Activated CD4-positive, CD25-positive, alpha-beta regulatory T cell (primary cell): ENCODE measurements at places on chromosomes 5 and 9.

- DNase-seq = no peak
These were observed 380.5 kb downstream of the SLCO4C1 start for GRCh38 chr5:101915554-101915953.

- no peak for DNase-seq
These were observed 48.2 kb upstream of the TLR4 start for GRCh38 chr9:117656002-117656401.

DNA sequence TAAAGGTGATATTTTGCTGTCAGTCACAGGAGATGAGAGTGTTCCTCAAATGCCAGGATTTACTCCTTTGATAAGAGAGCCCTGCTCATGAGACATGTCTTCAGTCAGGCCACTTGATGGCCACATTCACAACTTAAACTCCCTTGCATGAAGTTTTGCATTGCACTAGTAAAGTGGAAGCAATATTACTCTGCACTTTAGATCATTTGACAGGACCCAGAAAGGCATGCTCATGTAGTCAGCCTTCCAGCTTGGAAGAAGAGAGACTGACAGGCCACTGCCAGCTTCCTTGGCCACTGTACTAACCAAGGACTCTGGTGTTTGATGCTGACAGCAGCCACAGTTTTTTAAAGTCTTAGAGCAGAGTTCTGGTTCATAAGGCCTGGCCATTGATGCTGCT, 42.6 kb downstream of the NPR3 start:
- DNase-seq = no peak

DNA sequence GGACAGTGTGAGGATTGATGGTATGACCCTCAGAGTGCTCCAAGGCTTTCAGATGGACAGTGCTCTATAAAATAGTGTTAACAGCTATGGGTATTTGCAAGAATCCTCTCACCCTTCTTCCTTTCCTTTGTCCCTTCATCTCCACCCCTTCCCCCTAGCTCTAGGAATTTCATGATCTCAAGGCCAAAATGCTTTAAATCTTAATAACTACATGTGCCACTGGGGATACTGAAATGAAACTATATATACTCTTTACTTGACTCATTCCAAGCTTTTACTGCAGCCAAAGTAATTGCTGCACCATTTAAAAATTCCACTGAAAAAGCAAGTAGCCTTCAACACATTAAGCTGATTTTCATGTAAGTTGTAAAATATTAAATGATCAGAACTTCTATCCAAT, 361.6 kb upstream of the SLC30A5 start:
- no peak for DNase-seq

GRCh38 chr9:33227008-33227398, 13.0 kb upstream of the SPINK4 start:
- DNase-seq = no peak

DNA sequence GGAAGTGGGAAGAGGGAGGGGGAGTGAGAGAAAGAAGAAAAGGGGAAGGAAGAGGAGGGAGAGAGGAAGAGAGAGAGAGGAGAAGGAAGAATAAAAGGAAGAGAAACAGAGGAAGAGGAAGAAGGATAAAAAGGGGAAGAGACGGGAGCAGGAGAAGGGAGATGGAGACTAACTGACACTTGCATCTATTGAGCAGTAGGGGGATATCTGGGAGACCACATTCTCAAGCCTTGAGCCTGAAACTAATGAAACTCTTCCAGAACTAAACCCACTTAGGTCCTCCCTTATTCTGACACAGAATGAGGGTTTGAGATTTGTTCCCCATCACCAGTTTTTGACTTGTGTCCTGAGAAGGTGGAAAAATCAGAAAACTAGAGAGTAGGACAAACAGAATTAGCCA, 533.3 kb downstream of the CDH12 start:
- no peak for DNase-seq

DNA sequence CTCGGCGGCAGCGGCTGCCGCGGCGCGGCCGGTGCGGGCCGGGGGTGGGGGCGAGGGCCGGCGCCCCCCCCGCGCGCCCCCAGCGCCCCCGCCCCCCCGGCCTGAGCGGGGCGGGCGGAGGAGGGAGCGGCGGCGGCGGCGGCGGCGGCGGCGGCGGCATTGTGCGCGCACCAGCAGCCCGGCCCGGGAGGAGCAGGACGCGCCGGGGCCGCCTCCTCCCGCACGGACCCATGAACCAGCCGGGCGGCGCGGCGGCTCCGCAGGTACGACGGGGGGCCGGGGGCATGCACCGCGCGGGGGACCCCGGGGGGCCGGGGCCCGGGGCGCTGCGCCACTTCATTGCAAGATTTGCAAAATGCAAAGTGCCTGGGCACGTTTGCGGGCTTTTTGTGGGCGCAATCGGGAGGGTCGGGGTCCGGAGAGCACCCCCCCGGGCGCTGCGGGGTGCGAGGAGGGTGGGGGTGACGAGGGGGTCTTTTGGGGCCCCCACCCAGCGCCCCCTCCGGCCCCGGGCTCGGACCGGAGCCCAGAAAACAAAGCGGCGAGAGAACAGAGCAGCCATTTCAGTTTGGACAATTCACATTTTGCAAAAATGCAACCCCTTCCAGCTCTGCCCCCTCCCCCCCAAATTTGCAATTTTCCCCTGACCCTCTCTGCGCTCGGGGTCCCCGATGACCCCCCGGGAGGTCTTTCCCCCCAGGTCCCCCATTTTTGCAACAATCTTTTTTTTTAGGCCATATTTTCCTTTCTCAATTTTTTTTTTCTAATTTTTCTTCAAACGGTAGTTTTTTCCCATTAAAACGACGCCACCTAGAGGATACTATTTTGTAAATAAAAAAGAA, at the start of gene ZNF618:
Gene ZNF618 (plus strand): TSS at position 159 of the 842 bp plus-strand sequence. CDS start 72 bp downstream, at position 231.
- no peak for DNase-seq

DNA sequence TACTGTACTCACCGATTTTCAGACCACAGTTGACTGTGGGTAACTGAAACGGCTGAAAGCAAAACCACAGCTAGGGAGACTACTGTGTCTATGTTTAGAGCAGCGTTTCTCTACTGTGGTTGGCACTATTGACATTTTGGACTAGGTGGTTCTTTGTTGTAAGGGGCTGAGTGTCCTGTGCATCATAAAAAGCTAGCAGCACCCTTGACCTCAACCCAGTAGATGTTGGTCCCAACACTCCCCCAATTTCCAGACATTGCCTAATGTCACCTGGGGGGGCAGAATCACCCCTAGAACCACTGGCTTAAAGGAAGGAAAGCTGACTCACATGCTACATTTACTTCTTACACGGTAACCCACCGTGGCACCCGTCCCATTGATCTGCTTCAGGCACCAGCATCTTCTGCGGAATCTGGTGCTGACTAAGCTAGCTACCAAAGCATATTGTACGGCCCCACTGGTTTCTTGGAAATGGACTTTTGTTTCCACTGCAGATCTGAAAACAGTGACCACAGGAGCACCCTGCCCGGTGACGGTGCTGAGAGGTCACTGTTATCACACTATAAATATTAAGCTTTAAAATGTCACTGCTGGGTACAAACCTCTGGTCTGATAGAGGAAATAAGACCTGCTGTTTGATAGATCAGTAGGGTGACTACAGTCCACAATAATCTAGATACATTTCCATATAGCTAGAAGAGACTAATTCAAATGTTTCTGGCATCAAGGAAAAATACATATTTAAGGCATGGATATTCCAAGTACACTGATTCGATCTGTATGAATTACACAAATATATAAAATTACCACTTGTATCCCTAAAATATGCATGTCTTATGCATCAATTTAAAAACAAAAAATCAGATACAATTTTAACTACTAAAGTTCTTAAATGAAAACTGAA, 151.4 kb downstream of the HSD17B3 start:
- DNase-seq = no peak

- no peak for DNase-seq
These were observed 122.5 kb upstream of the CPEB4 start for GRCh38 chr5:173765661-173766060.

DNA sequence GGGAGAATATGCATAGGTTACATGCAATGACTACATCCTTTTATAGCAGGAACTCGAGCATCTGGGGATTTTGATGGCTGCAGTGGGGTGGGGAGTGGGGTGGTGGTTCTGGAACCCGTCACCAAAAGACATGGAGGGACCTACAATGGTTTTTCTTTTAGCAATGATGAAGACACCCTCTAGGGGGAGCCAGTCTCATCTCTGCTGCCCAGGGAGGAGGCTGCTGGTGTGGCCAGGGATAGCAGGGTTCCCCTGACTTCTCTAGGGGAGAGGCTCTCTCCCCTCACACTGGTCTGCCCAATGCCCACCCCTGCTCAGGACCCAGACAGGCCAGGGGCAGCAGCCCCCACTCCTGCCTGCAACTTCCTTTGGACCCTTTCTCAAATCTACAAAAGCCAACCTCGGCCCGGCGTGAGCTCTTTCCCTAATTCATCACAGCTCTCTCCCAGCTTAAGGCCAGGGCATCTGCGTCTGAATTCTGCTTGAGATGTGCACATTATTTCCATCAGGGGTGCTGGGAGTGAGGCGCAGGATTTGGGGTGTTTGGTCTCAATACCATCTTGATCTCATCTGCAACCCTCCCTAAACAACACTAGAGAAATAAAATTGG, 73.6 kb upstream of the RETREG1 start:
- DNase-seq = no peak

- DNase-seq = no peak
These were observed 154.2 kb upstream of the TSLP start for GRCh38 chr5:110917161-110917875.

DNA sequence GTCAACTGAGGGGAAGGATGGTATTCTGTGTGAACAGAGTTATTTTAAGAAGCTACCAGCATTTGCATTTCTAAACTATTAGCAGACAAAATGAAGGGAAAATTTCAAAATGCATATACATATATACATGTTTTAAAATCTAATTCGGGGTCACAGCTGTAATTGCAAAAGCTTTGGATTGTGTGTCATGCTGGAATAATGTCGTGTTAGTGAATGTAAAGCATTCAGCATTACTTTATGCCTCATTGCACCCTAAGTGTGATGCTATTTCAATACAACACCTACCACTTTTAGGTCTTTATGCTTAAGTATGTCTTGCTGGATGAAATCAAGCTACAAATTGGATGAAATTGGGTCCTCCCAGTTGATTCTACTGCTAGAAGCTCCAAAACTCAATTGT, 687.6 kb upstream of the MEF2C start:
- DNase-seq = no peak

DNA sequence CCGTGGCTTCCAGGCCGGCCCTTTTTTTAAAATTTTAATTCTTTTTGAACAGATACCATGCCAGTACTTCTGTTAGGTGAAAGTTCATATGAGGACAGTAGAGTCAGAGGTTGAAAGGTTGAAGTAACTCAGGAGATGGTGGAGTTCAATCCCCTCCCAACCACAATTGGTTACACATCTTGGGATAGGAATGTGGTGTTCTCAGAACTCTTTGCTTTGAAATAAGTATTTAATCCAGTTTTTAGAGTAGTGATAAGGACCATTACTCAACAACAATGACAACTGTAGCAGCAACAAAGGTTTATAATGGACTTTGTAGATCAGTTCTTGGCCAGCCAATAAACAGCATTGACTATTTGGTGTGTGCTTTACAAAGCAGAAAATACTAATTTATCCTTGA, 116.0 kb downstream of the ARHGAP26 start:
- no peak for DNase-seq

DNA sequence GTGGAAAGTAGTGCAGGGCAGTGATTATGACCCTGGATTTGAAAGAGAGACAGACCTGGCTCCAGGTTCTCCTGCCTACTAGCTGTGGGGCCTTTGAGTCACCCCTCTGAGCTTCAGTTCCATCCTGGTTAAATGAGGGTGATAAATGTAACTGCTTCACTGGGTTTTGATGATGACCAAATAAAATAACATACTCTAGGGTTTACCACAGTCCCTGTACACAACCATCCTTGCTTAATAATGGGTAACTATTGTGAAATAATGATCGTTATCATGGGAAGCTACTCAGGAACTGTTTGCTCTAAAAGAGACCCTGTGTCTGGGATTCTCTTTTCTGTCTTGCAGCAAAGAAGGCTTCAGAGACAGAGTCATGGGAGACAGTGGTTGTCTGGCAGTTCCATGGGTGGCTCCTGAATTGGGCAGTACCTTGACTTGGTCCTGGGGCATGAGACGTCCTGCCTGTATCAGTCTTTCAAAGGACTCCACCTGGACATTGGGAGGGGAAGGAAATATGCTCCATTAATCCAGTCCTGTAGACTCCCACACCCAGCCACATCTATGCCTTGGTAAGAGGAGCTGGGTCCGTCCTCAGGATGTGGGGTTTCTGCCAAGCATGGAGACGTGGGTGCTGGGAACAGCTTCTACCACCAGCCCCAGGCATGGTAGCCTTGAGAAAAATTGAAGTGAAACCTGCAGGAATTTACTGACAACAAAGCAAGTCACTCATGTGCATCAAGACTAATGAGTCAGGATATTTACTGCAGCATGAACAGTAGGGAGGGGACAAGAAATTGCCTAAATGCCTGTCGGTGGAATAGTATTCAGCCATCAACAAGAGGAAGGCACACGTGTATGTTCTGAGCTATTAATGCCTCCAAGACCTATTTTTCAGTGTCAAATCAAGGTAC, 23.4 kb downstream of the AKNA start:
- DNase-seq = no peak

DNA sequence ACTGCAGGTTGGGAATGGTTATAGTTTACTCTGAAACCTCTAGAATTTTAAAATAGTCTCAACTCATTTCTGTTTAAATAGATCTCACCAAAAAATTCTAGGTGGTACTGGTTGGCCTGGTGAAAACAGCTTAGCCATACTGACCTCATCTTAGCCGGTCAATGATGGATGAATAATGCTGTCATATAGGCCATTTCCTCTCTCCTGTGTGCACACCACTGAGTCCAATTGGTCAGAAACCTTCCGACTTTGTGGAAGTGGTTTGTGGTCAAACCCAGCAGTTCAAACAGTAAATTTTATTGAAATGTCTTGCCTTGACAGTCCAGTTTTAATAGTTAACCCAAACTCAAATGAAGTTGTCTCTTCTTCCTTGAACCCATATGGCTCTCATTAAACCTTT, 98.6 kb downstream of the GIN1 start:
- DNase-seq = no peak

DNA sequence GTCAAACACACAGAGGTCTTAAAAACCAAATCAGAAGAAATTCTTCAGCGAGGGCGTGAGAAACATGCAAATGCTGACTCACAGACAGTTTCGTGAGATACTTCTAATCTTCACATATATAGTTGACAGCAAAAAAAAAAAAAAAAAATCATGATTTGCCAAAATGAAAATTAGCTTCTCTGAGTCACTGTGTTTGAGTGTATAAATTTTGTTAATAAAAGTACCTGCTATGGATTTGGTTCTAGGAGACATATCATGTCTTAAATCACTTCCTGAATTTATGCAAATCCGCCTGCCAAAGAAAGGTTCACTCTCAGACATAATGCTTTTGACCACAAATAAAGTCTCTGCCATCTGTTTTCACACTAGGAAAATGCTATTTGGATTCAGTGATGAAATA, 114.3 kb downstream of the SLC1A3 start:
- no peak for DNase-seq

DNA sequence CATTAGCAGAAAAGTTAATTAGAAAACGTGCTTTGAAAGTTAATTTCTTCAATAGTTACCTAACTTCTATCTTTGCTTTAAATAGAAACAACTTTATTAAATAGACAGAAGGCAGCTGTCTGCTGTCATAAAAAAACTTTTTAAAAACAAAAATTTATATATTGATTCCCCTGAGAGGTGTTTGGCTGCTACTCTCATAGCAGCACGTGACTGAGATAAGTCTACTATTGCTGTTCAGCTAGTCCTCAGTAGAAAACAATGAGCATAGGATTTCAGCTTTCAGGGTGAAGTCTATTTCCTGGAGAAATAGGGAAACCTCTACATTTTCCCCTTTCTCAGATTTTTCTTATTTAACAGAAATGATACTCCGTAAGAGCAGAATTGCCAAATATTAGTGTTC, 135.0 kb upstream of the FBN2 start:
- no peak for DNase-seq

- DNase-seq = no peak
These were observed 8.9 kb upstream of the ZNF483 start for GRCh38 chr9:111516061-111516465.

- peak; percentile 5 for DNase-seq
These were observed 14.3 kb downstream of the MCCC2 start for GRCh38 chr5:71601222-71602026.
